H54 (cell line): ENCODE measurements at places on chromosomes 12 and 14.

- no peak for DNase-seq
Measured at GRCh38 chr14:68728342-68729106, 64.3 kb downstream of the ZFP36L1 start.

DNA sequence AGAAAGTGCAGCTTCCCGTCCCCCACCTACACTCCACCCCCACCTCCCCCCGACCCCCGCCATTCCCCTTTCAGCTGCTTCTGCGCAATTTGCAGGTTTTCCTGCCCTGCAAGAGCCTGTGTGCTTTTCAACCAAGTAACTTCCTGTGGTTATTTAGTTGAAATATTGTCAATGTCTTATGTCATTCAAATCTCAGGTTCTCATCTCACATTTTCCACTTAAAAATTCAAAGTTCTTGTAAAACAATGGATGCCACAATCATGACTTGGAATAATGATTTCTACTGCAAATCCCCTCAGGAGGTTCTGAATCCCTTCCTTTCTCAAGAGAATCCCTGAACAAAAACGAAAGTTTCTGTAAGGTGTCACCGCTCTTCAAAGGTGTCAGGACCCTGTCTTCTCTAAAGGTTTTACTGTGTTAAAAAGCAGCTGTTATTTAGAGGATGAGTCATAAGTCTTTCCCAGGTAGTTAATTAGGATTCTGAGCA lies 31.6 kb downstream of the WBP11 start:
- no peak for DNase-seq

DNA sequence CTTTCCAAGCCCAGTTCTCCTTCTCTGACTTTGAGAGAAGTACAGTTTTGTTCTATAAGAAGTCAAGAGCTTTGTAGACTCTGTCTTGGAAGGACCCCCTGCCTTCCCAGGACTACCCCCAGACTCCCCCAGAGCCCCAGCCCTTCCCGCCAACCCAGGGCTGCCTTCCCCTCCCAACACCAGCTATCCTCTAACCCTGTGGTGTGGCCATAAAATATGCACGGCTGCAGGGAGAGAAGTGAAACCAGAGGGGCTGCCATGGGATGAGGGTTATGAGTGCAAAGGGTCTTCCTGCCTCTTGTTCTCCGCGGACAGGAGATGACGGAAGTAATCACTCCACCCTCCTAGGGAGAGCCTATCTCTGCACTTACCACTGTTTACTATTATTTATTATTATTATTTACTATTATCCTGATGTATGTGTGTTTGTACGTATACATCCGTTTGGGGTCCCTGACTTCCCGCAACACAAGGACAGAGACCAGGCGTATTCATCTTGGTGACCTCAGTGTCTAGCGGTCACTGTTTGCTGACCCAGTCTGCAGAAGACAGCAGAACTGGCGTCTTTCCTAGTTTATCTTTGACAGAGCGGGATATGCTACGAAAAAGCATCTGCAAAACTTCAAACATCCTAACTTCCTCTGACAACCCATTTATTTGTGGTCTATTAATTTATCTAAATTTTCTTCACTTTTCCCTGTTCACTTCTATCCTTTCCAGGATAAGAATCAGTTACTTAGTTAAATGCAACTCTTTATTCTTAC lies 3.5 kb upstream of the SCNN1A start:
- no peak for DNase-seq

GRCh38 chr12:52739963-52740362 lies 36.6 kb upstream of the KRT77 start:
- no peak for DNase-seq

- peak; percentile 26 for DNase-seq
Measured at GRCh38 chr12:107134558-107134957, 41.2 kb upstream of the CRY1 start.
